ENCODE measurements at places on chromosomes 2 and 18.

DNA sequence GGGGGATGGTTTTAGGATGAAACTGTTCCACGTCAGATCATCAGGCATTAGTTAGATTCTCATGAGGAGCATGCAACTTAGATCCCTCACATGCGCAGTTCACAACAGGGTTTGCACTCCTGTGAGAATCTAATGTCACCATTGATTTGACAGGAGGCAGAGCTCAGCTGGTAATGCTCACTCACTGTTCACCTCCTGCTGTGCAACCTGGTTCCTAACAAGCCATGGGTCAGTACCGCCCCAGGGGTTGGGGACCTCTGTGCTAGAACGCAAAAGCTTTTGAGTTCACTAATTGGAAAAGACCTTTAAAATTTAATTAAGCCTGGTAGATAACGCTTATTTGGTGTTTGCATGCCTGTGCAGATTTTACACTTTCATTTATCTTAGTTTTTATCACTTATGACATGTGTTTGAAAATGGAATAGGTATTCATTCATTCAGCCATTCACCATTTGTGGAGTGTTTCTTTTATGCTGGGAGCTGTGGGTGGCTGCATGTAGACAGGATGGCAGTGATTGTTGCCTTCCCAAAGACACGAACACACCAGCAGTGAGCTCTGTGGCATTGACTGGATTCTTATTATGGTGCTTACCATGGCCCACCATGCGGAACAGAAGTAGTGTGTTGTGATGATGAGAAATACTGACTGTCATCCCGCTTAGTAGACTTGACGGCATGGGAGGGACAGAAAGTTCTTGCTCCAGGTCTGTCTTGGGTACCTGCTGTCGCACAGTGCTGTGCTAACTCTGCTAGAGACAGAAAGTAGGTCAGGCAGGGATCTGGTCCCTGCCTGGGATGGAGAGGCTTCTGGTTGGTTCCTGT is 6.4 kb downstream of the RAB31 start:
- DNase-seq, result no peak

GRCh38 chr2:120993661-120994060 is 258.0 kb downstream of the GLI2 start:
- no peak for DNase-seq

- no peak for DNase-seq
Measured at GRCh38 chr2:207333599-207334300, 168.0 kb upstream of the KLF7 start.

- no peak for DNase-seq
Measured at GRCh38 chr18:46341986-46342525, 237.9 kb downstream of the HAUS1 start.

DNA sequence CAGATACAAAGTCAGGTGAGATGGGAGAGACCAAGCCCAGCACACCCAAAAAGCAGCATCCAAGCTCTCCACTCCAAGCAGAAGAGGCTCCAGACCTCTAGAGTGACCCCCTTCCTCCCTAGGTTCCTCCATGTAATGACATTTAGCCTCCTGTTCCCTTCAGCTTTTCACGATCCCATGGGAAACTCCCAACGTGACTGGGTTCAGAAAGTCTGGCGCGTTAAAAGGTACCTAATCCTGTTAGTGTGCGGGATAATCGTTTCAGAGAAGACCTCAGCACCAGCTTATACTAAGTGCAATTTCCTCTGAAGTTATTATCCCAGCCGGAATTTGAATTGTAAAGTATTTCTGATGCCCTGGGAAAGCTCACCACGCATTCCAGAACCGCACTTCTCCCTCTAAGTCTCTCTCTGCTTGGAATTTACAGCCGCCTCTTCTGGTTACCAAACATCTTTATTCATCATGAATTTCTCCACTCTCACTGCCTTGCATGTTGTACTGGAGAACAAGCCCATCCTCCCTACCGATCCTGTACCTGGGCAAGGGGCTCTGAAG is 46.9 kb downstream of the CCBE1 start:
- no peak for DNase-seq

DNA sequence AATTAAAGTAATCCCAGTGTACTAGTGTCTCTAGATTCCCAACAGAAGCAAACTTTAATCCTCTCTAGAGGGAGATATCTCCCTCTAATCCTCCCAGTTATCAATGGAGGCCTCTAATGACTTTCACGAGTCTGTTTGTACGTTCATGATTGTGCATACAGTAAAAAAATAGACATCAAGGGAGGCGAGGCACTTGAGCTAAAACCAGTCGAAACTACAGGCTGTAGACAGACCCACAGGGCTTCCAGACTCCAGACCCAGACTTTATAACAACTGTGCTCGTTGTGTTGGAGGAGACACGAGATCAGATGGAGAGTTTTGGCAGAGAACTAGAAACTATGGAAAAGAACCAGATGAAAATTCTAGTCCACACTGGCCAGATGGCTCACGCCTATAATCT is 7.0 kb downstream of the DGKD start:
- no peak for DNase-seq

All from GM19239 (cell line).